ENCODE measurements at places on chromosomes 4 and X.

DNA sequence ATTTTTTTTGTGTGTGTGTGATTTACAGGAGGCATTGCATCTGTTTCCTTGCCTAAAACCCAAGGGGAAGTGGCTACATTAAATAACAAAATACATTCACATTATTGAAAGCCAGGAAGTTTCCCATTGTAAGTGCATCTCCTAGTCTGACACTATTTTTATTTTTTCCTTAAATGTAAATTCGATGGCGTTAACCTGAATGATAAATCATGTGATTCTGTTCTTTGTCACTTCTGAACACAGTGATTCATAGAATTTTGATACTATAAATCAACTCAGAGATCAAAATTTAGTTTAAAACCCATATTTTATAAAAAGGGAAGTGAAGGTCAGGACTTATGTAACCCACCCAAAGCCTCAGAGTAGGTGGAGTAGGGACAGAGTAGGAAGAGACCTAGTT is 258.1 kb downstream of the GABRG1 start:
- no peak for DNase-seq

DNA sequence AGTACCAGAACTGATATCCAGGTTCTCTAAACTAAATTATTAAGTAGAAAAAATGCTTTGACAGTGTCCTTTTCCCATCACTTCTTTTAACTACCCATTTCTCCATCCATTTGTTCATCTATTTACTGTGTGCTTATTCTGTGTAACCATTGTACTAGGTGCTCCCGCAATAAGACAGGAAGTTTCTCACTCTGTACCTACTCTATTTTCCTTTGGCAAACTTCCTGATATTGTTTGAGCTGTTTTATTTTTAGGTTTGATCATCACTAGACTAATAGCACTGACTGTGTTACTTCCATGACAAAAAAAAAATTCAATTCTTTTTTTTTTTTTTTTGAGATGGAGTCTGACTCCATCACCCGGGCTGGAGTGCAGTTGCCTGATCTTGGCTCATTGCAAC is 102.5 kb upstream of the CASK start:
- DNase-seq: no peak

DNA sequence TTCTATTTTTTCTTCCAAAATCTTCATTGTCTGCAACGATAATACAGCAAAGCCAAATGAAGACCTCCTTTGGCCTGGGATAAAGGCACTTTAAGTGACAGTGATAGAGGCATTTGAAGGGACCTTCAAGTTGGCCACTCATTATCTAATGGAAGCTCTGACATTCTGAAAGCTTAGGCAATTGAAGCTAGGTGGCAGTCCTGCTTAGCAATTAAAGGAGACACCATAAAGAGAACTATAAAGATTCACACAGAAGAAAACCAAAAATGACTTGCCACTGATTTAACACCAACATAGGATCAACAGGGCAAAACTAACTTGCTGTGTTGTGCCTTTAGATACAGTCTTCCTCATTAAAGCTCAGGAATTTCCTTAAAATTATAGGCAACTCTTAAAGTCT is 103.3 kb upstream of the TSPAN7 start:
- DNase-seq: no peak

DNA sequence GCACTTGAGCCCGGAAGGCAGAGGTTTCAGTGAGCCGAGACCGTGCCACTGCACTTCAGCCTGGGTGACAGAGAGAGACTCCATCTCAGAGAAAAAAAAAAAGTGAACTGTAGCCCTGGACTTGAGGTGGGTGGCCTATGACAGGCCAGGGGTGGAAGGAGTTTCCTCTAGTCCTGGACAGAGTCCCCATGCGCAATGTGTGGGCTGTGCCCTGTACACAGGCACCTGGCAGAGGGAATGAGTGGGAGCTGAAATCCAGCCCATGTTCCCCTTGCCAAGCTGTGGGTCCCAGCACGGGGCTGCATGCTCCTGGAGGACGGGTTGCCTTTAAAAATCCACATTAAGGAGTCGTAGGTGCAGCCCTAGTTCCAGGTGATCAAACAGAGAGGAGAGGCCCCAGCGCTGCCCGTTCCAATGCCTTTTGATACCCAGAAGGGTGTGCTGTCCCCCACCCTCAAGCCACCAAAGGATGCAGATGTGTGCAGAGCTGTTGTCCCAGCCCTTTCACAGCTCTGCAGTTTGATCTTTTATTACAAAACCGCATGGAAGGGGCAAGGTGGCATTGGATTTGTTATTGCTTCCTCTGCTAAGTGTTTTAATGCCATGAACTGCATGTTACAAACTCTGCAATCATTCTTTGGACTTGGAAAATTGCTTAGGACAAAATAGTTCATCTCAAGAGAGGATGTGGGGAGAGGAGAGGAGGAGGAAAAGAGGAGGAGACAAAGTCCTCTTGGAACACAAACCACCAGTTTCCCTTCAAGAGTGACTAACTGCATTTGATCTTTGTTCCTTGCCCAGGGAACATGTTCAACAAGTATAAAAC is 38.0 kb upstream of the PDK3 start:
- no peak for DNase-seq

DNA sequence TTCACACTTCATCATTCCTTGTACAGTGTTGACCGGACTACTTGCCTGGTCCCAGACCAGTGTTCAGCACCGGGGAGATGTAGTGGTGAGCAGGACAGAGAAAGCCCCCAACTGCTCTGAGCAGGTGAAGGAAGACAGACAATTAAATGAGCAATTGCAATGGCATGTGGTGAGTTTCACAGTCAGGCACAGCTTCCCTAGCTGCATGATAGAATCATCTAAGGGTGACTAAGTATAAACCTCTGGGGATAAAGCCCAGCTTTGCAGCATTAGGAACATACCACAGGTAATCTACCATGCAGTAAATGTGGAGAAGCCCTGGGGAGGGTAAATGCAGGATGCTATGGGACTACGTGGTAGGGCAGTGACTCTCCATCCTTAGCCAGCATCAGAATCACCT is 47.8 kb downstream of the TMA16 start:
- DNase-seq: no peak

- DNase-seq: no peak
These were observed 112.5 kb downstream of the MID1 start for GRCh38 chrX:10507876-10508275.

DNA sequence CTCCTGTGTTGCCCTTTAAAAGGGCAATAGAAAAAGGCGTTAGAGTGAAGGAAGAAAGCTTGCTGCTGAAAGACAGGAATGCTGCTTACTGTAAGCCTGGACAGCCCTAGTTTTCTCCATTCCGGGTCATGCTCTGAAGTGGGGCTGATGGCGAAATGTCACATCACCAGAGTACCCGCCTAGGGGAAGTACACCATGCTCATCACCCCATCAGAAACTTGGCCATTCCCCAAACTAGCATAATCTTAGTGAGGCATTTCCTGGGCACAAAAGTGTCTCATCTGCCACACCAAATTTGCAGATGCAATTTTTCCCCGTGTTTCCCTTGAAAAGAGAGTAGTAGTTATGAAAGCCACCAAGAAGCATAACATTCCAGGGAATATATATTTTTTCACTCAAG is 47.8 kb upstream of the CAMK2D start:
- no peak for DNase-seq

GRCh38 chr4:16443504-16444088 is 217.3 kb upstream of the TAPT1 start:
- peak; percentile 1 for DNase-seq

DNA sequence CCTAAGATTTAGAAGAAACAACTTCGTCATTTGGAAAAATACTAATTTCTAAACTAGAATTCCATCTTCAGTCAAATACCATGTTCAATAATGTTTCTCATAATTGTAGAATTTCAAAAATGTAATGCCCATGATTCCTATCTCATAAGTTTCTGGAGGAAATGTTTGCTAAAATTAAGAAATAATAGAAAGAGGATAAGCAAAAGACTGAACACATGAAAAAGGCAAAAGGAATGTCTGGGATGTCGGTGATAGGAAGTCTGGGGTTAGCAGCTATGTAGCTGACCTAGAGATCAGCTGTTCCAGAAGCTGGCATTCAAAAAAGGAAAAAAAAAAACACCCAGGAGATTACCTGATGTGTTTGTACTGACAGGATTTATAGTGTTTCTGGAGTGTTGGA is 18.9 kb upstream of the PCDH10 start:
- DNase-seq: no peak

- peak; percentile 46 for DNase-seq
These were observed 89.6 kb upstream of the PRPS2 start for GRCh38 chrX:12701628-12702027.

DNA sequence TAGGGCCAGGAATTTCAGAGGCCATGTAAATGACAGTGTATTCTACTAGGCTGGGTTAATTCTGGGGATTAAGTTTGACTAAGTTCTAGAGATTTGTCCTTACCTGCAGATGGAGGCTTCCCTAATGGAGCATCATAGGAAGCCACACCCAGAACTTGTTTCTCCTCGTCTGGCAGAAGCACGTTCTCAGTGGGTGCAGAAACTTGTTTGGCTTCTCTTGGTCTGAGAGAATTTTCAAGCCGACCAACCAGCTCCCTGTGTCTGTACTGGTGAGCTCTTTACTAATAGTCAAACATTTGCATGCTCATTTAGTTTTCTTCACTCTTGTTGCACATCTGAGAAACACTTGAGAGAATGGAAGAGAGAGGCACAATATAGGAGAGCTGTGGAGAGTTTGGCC is 907 bp upstream of the ATP10D start:
- DNase-seq: no peak

DNA sequence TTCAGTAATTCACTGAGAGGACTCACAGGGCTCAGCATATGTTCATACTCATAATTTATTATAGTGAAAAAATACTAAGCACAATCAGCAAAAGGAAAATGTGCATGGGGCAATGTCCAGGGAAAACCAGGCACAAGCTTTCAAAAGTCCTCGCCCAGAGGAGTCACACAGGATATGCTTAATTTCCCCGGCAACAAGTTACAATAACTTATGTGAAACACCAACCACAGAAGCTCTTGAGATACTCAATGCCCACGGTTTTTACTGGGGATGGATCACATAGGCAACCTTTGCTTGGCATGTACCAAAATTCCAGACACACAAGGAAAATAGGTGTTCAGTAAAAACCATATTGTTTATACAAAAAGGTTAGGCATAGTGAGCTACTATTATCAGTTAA is 38.5 kb upstream of the STPG2 start:
- DNase-seq: peak; percentile 9

DNA sequence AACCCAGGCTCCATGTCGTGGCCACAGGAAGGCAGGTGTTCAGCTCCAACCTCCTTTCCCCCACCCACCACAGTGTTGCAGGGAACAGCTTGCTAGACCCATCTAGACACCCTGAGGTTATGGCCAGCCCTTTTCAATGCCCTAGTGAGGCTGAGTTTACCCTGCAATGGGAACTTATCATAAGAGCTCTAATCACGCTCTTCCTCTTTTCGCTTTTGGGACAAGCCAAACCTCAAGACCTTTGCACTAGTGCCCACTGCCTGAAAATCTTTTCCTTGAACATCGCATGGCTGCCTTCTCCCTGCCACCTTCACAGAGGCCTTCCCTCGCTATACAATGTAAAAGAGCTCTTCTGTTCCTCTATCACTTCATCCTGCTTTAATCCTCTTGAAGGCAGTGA is 2.4 kb upstream of the FGFBP2 start:
- DNase-seq: no peak

GRCh38 chr4:15343000-15343399 is 84.8 kb upstream of the C1QTNF7 start:
- DNase-seq: no peak

DNA sequence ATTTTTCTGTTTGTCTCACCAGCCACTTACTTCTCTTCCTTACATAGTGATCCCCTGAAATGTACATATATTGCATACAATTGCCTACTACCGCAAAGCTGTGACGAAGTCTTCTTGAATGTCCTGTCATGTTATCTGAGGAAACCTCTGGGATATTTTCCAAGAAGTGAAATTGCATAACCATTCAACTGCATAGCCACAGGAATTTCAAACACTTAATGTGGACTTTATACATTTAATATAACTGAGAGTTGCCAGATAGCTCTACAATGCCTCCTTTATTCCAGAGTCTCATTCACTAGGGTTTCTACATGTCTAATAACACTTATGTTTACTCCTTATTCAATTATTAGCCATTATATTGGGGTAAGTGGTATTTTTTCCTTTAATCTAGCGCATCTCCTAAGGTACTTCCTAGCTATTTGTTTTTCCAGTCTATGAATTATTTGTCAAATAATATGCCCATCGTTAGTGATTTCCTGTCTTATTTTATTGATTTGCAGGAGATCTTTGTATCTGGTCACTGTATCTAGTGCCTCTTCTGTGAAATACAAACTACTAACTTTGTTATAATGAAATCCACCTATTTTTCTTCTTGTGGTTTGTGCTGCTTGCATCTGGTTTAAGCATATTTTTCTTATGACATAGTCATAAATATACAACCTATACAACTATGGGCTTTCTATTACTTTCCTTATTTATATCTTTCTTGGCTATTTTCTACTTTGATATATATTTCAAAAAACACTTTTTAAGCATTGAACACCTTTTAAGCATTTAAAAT is 69.2 kb upstream of the GRID2 start:
- DNase-seq: no peak

DNA sequence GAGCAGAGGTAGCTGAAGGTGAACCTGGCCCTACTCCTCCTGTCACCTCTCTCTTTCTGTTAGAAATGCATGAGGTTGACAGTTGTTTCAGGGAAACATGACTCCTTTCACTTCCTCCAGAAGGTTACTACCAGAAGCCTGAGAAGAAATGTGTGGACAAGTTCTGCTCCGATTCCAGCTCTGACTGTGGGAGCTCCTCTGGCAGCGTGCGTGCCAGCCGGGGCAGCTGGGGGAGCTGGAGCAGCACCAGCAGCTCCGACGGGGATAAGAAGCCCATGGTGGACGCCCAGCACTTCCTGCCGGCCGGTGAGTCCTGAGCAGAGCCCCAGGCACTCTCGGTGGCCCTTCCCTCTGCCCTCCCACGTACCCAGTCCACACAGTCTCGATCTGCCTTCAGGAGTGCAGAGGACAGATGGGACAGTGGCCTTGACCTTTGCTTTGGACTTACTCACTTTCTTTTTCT is 61.3 kb upstream of the TLR2 start:
- DNase-seq: no peak

GRCh38 chrX:70422851-70423341 is at the start of gene GDPD2:
TSS of gene GDPD2 (plus strand) at chrX:70423314. CDS start at chrX:70424985, 1,671 bp downstream.
- DNase-seq: no peak

GRCh38 chr4:136725286-136726081 is 806.8 kb downstream of the PCDH18 start:
- no peak for DNase-seq

DNA sequence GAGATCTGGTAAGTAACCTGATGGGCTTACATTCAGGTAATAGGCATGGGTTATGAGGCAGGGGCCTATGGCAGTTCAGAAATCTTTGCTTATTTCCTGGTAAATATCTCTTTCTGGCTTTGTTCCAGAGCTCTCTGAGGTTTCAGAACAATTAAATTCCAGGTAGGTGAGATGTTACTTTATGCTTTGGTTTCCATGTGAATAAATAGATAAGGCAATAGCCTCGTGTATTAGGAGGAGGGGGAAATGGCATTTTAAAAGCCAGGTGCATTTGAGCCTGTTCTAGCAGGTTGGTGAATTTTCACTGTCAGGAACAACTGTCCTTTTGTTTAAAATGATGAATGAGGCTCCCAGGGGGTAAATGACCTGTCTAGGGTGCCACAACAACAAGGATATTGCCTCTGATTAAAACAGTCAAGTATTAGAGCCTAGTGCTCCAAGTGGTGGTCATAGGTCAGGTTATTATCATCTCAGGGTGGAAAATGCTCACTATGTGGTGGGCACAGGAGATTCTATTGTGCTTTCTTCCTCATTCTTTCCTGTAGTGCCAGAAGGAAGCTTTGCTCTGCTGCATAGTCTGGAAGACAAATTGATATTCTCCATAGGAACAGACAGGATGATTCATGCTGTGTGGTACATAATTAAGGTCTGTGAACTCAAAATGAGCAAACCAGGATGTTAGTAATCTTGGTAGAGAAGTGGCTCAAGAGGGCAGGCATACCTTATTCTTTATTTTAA is 296.2 kb downstream of the INPP4B start:
- DNase-seq: no peak

All from CD4-positive, CD25-positive, alpha-beta regulatory T cell (primary cell).